ENCODE measurements at places on chromosomes 2 and 18. TPM values are rescaled to one million over a fixed set of nuclear protein-coding genes. Genes with fewer than 3 reads are reported as not detected.

Gene ANKRD29
- total RNA-seq, result 2.4 TPM

Gene LOXL3
- 14.3 TPM for total RNA-seq

GRCh38 chr2:217979151-217979811 lies 23.5 kb downstream of the TNS1 start:
- no peak for DNase-seq

GRCh38 chr2:227191367-227191766 lies 26.9 kb downstream of the COL4A3 start:
- no peak for DNase-seq

DNA sequence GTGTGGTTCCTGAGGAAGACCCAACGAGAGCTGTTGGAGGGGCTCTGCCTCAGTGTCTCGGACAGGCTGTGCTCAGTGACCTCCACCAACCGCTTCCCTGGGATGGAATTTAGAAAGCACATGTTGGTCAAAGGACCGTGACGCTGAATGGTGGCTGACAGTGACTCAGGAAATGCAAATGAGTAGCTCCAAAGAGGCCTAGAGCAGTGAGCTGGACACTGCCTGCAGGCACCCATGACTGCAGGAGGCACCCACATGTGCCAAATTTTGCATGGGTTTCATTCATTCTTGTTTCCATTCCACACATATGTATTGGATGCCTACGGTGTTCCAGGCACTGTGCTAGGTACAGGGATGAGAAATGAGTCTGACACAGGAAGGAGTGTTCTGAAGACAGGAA lies 46.4 kb downstream of the ACKR3 start:
- DNase-seq, result no peak

DNA sequence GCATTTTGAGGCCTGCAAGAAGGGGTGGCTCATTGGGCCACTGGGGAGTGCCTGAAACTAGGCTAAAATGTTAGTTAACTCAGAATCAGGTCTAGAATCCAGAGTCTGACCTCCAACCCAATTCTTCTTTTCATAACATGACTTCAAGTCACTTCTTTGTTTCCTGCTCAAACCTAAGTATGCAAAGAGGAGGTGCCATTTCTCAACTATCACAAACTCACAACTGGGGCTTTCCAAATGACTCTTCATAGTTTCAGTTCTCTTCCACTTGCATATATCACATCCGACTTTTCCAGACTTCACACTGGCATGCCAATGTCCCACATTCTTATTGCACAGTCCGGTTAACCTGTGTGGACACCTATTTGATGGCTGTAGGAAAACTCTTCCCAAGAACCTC lies 211.6 kb downstream of the TCF4 start:
- no peak for DNase-seq

Gene CIB4
- total RNA-seq, result not detected
